ENCODE measurements at places on chromosomes 2 and 18.

DNA sequence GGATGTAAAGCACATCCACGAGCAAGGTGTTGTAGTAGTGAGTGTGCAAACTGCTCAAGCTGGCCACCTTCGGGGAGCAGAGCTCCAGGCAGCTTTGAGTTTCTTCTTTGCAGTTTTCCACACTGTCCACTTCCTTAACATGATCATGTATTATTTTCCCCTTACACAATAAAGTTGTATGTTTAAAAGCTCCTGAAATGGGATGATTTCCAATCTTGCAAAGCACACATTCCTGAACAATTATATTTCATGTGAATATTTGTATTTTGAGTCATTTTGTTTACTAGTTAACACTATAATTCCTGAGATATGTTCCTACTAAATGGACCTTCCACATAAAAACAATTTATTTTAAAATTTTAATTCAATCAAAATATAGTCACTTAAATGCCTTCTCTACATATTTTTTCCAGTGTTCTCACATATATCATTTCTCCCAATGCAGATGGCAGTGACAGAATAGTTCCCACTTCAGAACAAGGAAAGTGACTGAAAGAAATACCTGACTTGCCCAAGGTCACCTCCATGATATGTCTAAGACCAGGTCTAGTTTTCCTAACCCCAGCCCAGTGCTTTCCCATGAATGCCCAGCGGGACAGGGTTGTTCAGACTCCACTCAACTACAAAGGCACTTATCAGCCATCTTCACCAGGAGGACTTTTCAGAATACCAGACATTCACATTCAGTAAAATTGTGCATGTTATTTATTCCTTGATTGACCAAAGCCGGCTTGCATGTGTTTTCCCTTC lies 5.5 kb downstream of the CYB5A start:
- DNase-seq: no peak

GRCh38 chr2:241902357-241902991 lies 32.9 kb downstream of the RTP5 start:
- no peak for DNase-seq

GRCh38 chr2:47022186-47022765 lies 106.7 kb upstream of the MCFD2 start:
- no peak for DNase-seq

GRCh38 chr18:30917651-30918050 lies 124.9 kb downstream of the DSC3 start:
- DNase-seq: no peak

DNA sequence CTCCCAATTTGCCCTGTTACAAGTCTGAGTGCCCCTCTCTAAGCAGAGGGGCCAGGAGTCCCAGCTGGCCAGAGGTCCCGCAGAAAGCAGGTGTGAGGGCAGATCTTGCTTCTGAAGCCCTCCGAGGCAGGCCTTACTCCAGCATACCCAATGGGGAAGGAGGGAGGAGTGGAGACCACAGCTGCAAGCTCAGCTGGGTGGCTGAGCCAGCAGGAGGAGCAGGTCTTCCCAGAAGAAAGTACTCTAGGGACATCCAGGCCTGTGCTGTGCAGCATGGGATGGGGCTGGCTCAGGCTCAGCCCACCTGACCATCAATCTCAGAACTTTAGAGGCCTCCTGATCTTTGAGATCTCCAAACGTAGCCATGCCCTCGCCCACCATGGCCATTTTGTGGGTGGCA lies 31.3 kb downstream of the PLB1 start:
- no peak for DNase-seq

- DNase-seq: no peak
Observed at GRCh38 chr2:42923580-42924417, 131.4 kb upstream of the HAAO start.

GRCh38 chr2:96163415-96163767 lies 18.2 kb upstream of the DUSP2 start:
- no peak for DNase-seq

- DNase-seq: no peak
Observed at GRCh38 chr18:40676668-40677067, 1278.4 kb upstream of the PIK3C3 start.

- no peak for DNase-seq
Observed at GRCh38 chr18:61752973-61753372, 139.8 kb downstream of the RNF152 start.

- DNase-seq: no peak
Observed at GRCh38 chr18:49193897-49194296, 243.1 kb upstream of the SMAD7 start.

- no peak for DNase-seq
Observed at GRCh38 chr2:67579216-67579615, 182.1 kb downstream of the ETAA1 start.

DNA sequence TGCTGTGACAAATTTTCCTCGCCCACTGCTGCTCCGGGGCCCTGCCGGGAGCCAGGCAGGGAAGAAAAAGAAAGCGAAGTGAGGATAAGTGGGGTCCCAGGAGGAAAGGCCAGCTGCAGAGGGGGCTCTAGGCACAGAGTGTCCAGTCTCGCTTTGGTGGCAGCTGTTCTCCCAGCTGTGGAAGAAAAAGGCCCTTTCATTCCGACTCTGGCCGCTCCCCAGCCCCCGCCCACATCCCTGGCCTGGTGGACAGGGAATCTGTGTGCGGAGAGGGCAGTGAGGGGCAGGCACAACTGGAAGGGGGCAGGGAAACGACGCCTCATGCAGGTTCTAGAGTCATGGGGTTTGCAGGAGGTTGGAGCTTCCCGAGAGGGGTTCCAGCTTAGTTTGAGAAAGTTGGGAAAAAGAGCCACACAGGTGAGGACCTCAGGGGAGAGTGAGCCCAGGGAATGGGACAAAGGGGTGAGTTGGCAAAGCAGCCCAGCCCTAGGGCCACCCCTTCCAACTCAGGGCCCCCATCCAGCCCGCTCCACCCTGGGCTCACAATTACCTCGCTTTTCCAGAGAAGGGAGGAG lies 1.8 kb downstream of the RTKN start:
- DNase-seq: no peak

Data from stimulated activated CD8-positive, alpha-beta memory T cell treated with anti-CD3 and anti-CD28 coated beads, Interleukin-2, amount 100 ng/mL, for 1 hour (primary cell).